ENCODE measurements at places on chromosomes 1 and 21.

GRCh38 chr21:42248783-42249597 is 30.1 kb downstream of the ABCG1 start:
- no peak for DNase-seq

DNA sequence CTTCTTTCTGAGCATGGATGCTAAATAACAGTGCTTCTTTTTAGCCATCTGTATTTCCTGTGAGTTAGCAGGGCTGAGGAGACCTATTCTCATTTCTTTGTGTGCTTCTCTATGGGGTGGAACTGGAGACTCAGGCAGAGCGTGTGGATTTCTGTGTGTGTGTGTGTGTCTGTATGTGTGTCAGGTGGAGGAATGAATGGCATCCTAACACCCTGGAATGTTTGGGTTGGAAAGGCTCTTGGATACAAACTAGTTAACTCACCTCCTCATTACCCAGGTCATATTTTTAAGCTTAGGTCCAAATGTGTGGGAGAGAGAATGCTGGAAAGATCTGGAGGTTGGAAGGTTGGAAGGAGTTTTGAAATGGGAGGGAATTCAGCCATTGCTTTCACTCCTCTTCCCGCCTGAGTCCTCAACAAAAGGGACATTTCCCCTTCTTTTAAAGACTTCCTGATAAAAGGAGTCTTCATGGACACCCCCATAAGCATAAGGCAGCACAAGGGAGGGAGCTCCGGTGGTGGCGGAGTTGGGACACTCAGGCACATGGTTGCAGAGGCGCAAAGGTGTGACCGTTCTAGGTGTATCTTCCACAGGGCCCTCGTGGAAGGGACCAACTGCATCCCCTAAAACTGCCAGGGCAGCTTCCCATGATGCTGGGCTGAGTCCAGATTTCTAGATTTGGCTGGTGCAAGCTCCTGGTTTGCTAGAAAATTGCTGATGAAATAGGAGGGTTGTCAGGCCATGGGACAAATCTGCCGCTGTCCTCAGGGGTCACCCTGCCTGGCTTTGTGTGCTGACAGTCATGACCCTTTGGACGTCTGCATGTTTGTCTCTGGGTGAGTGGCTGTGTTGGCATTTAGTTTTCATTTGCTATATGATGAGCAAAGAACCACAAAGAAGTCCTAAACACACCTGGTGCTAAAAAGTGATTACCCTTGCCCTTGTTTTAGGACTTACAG is 37.6 kb downstream of the MTARC1 start:
- no peak for DNase-seq

DNA sequence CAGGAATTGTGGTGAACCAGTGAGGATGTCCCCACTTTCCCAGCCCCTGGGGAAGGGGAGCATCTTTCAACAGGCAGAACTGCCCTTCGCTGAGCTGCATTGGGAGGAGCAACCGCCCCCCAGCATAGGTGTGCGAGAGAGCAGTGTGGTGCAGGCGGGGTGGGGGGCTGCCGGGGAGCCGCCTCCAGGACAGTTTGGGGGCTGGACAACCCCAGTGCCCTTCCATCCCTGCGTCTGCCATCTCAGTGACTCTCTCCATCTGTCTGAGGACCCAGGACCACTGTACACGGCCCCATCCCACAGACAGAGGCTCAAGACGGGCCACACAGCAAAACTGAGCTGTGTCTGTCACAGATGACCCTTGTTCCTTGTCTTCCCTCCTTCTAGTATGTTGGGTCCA is 14.2 kb downstream of the PODN start:
- no peak for DNase-seq

- DNase-seq = no peak
Measured at GRCh38 chr1:113981962-113982931, 3.0 kb downstream of the OLFML3 start.

DNA sequence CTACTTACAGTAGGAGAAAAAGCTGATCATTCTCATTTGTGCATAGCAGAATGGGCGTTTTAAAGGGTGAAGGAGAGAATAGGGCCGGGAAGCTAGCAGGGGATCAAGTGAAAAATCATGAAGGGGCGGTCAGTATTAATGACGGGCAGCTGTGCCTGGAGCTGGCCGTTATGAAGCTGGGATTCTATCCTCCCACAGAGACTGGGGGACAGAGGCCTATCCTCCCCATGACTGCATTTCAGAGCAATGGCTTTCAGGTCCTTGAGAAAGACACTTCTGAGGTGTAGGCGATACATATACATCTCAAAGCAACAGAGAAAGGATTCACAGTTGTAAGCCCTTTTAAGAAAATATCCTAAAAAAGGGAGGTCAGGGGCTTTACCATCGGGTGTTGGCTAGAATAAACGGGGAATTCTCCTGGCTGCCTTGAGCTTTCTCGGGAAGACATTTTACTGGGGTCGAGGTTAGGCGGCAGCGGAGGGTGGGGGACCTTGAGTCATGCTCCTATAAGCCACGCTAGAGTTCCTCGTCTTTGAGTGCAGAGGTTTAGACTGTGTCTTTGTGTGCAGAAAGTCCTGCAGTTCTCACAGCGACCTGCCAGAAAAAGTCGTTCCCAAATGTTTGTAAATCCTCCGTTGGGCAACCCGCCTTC is 559 bp upstream of the MTARC2 start:
- DNase-seq = no peak

All from NCI-H1092 (cell line).